NCI-H1694 (cell line): ENCODE measurements at places on chromosomes 3 and 15.

DNA sequence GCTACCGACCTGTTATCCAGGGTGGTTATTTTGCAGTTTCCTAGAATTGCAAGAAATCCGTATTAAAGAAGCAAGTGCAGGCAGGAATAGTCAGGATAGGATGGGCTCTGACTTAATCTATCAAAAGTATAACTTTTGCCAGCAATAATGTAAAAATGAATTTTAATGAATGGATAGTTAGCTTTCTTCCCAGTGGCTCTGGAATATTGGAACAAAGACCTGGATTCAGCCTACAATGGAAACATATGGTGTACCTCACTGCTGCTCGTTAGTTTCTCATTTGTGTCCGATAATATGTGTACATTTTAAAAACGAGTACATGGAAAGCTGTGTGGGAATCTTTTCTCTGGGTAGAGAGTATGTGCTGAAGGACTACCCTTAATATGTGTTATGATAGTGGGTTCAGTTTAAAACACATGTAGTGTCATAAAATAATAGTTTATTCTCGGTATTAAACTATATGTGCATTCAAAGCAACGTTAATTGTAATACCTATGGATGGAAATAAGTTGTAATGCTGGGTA, 805 bp downstream of the SERPINI1 start:
- DNase-seq: no peak

DNA sequence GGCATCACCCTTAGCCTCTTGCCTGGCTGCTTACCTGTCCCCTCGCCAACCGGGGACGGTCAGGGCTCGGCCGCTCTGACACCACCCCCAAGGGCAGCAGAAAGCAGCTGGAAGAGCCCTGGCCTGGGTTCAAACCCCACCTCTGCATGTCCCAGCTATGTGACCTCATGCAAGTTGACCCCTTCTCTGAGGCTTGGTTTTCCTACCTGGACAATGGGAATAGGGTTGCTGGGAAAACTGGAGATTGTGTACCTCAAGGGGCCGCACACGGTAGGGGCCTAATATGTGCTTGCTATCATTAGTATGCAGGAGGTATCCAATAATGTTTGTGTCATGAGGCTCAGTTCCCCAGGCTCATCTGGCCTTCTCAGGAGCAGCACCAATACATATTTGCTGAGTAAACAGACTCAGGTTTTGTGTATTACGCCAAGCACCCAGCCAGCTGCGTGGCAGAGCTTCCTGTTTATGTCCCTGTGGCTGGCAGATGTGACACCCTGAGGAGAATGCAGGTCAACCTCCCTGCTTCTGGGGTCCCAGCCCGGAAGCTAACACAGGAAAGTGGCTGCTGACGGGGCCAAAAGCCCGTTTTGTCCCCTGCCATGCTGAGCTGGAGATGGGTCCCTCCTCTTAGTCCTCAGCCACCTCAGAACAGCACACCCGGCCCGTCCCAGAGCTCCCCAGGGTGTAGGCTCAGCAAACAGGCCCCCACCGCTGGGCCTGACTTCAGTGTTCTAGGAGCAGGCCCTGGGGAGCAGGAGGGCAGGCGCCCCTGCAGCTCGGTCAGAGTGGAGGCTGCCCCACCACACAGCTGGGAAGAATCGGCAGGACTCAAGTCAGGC, 29.7 kb downstream of the PLXND1 start:
- peak; percentile 41 for DNase-seq

GRCh38 chr3:51955893-51956770, 951 bp downstream of the GPR62 start:
- peak; percentile 23 for DNase-seq

DNA sequence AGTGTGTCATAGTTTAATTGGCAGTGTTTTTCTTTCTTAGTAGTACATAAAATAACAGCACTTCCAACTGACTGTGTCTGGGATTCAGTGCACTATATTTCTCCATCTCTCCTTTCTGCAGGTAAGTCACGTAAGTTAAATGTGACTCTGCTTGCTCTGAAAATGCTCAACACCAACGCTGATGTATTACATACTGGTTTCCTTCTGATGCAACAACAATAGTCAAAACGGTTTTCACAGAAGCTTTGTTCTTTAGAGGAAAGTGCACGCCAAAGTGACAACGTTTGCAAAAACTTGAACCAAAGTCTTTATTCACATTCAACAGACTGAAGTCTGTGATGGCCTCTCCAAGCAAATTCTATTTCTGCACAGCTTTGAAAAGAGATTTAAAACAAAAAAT, 707.1 kb upstream of the CFAP20DC start:
- no peak for DNase-seq

DNA sequence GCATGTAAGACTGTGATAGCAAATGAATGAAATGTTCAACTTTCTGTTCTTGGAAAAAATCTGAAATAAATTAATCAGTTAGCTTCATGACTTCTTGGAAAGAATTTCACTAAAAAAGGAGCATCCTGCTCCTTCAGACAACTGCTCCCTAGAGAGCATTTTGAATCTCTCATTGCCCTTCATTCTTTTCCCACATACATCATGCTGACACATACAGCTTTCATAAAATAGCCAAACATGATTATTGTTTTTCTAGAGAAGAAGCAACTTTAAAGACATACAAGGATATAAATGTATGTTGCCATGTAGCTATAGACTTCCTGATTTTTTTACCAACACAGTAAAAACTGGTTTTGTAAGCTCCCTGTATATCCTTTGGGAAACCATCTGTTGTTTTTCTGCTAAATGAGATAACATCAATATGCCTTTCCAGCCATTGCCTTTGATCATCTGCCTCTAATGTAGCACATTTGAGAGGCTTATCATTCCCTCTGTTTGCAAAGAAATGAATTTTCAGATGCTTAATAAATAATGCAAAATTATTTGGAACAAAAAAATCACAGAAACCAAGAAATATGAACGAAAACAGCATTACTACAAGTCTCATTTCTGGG, 248.2 kb upstream of the GPR149 start:
- peak; percentile 74 for DNase-seq

DNA sequence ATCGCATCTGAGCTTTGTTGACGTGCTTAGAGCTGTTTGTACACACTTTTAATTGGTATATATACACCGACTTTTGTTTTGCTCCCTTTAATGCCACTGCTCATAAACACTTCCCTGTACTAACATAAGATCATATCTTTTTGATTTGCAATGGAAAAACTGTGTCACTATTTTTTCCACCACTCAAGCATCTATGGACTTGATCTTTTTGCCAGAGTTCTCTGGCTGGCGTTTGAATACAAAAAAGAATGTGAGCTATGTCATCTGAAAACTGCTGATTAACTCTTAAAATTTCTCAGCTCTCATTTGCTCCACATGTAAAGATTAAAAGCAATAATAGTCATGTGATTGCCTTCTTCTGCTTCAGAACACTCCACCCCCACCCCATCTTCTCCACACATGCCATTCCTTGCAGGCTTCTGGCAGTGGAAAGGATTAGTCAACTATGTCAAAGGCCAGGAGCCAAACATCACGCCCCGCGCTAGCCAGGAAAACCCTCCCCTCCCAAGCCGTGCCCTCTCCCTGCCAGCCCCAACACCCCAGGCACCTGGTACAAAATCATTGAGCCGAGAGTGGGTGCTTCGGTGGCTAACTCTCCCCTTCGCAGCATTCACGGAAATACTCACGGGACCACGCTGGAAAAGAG, 123.4 kb upstream of the MEF2A start:
- no peak for DNase-seq

- DNase-seq: no peak
Observed at GRCh38 chr3:116164039-116164438, 281.2 kb downstream of the LSAMP start.

- no peak for DNase-seq
Observed at GRCh38 chr3:133152681-133153220, 114.6 kb downstream of the TMEM108 start.

GRCh38 chr15:70480196-70480856, 283.0 kb downstream of the UACA start:
- no peak for DNase-seq

- DNase-seq: no peak
Observed at GRCh38 chr3:133578548-133579191, 5.2 kb downstream of the CDV3 start.

- DNase-seq: peak; percentile 2
Observed at GRCh38 chr15:27679731-27680471, 419.2 kb downstream of the OCA2 start.

DNA sequence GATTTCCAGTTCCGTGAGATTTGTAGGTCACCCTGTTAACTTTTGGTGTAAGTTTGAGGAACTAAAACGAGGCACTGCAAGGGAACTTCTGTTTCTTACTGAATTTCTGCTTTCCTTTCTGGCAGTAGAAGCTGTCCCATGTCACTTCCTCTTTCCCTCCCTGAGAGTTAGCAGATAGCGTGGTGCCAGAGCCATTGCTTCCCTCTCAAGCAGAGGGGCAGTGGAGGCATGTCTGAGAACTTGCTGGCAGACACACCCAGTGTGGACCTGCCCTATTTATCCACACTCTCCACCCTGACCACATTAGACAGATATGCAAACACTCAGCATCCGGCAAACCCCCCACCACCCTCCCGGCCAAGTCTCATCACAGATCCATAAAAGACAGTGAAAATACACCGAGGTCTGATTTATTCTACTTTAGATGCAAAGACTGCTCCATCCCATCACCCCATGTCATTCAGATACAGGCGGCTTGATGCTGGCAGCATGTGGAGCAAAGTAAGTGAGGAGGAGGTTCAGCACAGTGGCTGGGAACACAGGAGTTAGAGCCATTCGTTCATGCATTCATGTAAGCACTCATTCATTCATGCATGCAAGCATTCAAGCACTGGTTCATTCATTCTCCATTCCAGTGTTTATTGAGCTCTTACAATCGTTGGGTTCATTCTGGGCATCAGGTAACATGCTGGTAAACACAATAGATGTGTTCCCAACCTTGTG, 324.7 kb downstream of the SHQ1 start:
- DNase-seq: no peak

GRCh38 chr15:29333261-29333660, 63.6 kb upstream of the NSMCE3 start:
- DNase-seq: no peak

- DNase-seq: no peak
Observed at GRCh38 chr3:69324362-69325025, 61.4 kb downstream of the FRMD4B start.

DNA sequence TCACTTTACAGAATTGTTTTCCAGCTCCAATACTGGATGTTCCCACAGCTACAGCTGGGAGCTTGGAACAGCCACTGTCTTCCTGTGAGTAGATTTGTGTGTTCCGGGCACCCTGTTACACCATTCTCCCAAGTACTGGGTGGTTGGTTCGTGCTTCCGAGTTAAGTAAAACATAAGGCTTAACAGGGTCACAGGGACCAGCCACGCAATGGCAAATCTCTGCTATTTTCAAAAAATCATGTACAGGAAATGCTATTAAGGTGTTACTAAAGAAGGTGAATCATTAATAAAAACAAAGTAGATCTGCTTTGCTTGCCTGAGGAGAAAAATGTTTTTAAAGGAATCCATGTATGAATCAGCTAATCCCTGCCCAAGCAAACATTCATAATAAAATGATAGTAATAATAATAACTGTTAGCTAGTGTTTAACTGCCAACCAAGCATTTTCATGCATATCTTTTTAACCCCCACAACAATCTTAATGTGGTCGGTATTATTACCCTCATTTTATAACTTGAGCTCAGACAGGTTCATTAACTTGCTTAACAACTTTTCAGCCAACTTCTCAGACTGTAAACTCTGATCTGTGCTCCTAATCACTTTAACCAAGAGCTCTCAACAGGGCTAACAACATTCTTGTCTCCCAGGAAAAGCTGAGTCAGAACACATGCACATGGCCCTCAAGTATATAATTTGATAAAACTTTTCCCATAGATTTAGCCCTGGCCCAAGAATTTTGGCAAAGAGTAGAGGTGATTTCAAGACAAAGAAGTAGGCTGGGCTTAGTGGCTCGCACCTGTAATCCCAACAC, 2.7 kb upstream of the C2CD4A start:
- no peak for DNase-seq

DNA sequence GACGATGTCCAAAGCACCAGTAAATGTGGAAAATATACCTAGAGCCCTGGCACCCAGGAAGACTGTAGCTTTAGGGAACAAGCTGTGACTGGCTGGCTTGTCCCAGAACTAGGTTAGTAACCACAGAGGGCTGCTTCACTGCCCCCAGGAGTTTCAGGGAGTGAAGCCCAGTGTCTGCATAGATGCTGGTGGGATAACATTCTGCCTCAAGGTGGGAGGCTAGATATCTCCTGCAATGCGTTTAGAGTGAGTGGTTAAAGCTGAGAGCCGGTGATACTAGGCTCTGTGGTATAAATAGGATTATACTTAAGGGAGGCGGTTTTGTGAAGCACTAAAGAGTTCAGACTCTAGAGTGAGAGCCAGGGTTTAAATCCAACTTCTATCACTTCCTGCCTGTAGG, 11.7 kb upstream of the CP start:
- no peak for DNase-seq

DNA sequence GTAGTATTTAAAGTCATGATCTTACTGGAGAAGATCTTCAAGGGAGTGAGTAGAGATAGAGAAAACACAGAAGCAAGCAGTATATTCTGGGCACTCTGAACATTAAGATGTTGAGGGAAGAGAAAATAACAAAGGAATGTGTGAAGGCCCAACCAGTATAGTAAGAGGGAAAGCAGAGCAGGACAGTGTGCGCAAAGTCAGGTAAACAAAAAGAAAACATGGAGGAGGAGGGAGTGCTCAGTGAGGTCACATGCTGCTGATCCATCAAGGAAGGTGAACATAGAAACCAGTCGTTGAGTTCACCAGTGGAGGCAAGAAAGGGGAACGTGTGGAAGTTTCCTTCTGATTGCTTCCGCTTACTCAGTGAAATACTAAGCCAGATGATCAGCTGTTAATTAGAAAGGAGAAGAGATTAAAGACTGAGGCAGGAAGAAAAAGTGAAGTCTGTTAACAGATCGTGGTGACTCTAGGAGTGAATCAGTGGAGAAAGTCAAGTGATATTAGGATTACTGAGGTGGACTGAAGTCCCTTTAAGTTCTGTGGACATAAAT, 47.2 kb downstream of the OPA1 start:
- no peak for DNase-seq

DNA sequence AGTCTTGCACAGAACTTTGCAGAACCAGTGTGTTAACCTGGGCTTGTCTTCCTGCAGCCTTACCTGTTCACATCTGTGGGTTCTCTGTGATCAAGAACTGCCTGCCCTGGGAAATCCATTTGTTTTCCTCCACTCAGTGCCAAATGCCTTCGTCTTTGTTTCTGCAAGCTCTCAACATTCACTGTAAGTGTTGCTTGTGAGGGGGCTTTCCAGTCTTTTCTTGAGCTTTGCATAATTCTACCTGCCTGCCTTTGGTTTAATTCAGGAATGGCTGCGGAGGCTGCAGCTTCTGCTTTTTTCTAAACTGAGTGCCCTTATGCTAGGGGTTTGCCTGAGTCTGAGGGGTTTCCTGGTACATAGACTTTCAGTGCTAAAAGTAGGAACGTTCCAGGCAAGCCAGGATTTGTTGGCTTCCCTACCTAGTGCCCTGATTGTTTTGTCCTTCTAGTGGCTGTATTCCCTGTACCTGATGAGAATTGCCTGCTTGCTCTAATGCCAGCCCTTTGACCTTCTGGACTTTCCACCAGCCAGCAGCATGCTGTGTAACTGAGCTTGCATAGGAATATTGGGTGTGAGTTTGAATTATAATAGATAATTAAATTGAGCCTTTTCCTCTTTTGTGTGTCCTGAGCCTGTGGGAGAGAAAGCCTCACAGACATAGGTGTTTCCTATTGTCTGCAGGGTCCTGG, 96.6 kb upstream of the CLSTN2 start:
- no peak for DNase-seq
